CD8-positive, alpha-beta T cell (primary cell): ENCODE measurements at places on chromosomes 1 and 21.

DNA sequence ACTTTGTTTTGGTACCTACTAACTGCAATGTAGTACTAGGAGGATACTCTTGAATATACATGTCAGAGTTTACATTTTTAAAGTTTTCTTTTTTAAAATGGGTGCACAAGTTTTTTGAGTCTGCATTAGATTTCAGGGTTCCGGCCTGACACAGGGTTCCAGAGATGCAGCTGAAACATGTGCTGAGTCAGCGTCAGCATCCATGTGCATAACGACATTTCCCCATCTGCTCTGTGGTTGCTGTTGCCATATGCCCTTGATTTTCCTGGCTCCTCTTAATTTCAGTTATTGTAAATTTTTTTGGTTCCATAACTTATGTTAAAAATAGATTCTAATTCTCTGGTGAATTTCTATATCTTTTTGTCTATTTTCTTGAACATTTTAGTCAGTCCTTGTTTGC is 12.3 kb upstream of the METTL13 start:
- DNase-seq = no peak

DNA sequence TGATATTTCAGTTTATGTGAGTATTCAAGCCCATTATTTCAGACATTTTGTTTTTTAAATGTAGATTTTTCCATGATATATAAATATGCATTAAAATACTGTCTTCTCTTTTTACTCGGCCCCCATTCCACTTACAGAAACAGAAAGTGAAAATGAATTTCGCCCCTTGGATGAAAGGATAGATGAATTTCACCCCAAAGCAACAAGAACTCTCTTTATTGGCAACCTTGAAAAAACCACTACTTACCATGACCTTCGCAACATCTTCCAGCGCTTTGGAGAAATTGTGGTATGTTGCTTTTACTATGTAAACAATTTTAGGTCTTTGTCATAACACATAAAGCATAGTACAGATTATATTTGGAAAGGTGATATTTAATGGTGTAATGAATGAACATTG is 59.9 kb downstream of the ZBTB17 start:
- no peak for DNase-seq

DNA sequence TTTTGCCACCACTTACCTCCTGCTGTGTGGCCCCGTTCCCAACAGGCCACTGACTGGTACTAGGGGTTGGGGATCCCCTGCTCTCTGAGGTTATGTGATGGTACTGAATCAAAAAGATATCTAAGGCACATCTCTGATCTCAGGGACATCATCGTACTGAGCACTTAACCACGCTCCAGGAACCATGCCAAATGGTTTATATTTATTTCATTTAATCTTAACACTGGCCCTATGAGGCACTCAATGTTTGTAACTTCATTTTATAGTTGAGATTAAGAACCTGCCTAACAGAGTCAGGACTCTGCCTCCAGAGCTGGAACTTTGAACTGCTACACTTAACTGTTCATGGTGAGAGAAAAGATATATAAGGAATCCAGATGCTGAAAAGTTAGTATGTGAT is 98.0 kb upstream of the HP1BP3 start:
- DNase-seq = no peak

DNA sequence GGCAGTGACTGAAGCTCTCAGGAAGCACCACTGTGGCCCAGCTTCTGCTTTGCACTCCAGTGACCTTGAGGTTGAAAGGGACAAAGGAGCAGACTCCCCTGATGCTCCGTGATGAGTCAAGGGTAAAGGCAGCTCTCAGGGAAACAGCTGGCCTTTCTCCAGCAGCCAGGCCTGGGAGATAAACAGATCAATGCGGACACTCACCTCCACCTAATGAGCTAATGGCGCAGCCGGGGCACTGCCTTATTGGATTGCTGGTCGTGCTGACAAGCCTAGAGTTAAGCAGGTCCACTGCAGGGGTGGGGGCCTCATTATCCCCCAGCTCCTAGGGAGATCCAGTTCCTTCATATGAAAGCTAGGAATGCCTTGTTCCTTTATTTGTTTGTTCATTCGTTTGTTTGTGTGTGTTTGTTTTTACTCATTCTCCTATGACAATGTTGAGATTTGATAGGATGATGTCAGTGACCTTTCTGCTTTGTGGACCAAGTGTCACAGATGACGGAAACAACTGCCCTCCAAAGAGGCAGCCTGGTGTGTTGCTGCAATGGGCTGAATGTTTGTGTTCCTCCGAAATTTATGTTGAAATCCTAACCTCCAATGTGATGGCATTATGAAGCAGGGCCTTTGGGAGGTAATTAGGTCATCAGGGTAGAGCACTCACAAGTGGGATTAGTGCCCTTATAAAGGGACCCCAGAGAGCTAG is 141.4 kb upstream of the BEND5 start:
- DNase-seq = no peak

DNA sequence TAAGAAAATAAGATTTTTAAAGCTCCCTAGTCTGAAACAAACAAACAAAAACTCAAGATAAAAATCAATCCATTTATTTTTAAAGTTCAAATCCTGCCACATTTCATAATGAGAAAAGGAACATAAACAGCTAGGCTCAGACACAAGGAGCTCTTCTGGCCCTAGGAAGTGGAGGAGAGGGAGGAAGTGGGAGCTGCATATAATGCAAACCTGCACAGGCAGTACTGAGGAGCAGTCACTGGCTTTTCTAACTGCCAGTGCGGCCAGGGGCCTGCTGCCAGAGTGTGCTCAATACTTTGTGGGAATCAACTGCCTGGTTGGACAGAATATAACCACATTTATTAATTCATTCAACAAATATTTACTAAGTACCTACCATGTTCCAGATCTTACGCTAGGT is 139.8 kb upstream of the SPATA6 start:
- DNase-seq = no peak

DNA sequence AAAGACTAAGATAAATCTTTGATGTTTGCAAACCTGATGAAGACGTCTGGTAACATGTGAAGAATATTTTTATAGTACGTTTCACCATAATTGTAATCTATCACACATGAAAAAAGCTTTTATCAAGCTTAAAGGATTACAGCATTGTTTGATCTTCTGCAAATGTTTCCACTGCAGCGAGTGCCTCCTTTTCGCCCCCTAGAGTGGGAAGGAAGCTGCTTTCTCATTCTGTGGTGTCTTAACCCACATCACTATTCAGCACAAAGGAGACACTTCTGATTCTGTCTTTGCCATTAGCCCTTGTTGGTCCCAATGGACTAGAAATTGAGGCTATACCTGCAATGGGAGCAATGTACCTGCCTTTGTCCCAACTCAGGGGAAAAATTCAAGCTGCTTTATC is 46.0 kb upstream of the IL12RB2 start:
- DNase-seq = no peak

- DNase-seq = no peak
Measured at GRCh38 chr1:228861832-228862180, 126.5 kb downstream of the RHOU start.

DNA sequence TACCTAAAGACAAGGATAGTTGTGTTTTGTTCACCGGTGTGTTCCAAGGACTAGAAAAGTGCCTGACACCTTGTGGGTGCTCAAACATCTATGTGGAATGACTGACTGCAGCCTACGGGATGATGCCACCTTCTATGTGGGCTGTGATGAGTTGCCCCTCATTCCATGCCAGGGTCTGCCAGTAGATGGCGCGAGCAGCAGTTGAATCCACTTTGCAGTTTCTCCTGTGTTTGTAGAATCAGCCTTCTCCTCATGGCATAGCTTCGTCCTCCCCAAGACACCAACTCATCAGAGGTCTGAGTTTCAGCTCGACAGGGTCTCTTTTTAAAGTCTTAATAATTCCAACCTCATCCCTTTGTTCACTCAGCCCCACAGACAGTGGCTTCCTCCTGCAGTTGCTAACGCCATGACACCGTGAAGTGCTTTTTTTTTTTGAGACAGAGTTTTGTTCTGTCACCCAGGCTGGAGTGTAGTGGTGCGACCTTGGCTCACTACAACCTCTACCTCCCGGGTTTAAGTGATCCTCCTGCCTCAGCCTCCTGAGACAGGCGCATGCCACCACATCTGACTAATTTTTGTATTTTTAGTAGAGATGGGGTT is 133.7 kb downstream of the CAPN8 start:
- DNase-seq = no peak
